ENCODE measurements at places on chromosomes 12 and 14. TPM values are rescaled to one million over a fixed set of nuclear protein-coding genes. Genes with fewer than 3 reads are reported as not detected.

The TAMALIN gene
- total RNA-seq, result 32.4 TPM

The FUT8 gene
- total RNA-seq, result 12.2 TPM

The NUAK1 gene
- 72.8 TPM for total RNA-seq

The CFAP54 gene
- 8.4 TPM for total RNA-seq

The EGLN3 gene
- 1.6 TPM for total RNA-seq

All from dermis lymphatic vessel endothelial cell (primary cell).